Hepatocyte (in vitro differentiated cells): ENCODE measurements at places on chromosomes 5 and 9. TPM values are rescaled to one million over a fixed set of nuclear protein-coding genes. Genes with fewer than 3 reads are reported as not detected.

Gene NR3C1
- total RNA-seq: 53.2 and 60.5 TPM in 2 replicates

Gene JAK2
- 17.1 and 20.8 TPM in 2 replicates for total RNA-seq

Gene PDZD2
- total RNA-seq: 1.9 and 4.0 TPM in 2 replicates

GRCh38 chr9:34572092-34572491 is 17.4 kb downstream of the CNTFR start:
- peaks cover 15% of the 10 kb centered on the region for H3K27me3 ChIP-seq
- peaks cover 13% of the 10 kb centered on the region for H3K4me1 ChIP-seq
- H3K27ac ChIP-seq: no peak overlapping the region
- no peak for DNase-seq

- no peaks in the 10 kb centered on the region for H3K36me3 ChIP-seq
- peak within 1 kb of the TSS; percentile 88 for H3K27ac ChIP-seq
- peak; percentile 100 for DNase-seq
- H3K27me3 ChIP-seq: no peaks in the 10 kb centered on the region
Measured at GRCh38 chr9:71911061-71911907, at the start of the genes ABHD17B and C9orf85. Gene ABHD17B (minus strand): TSS chr9:71911193. CDS start chr9:71875080, 36,113 bp downstream. Gene C9orf85 (plus strand): TSS chr9:71911639. CDS start chr9:71911735, 96 bp downstream.

DNA sequence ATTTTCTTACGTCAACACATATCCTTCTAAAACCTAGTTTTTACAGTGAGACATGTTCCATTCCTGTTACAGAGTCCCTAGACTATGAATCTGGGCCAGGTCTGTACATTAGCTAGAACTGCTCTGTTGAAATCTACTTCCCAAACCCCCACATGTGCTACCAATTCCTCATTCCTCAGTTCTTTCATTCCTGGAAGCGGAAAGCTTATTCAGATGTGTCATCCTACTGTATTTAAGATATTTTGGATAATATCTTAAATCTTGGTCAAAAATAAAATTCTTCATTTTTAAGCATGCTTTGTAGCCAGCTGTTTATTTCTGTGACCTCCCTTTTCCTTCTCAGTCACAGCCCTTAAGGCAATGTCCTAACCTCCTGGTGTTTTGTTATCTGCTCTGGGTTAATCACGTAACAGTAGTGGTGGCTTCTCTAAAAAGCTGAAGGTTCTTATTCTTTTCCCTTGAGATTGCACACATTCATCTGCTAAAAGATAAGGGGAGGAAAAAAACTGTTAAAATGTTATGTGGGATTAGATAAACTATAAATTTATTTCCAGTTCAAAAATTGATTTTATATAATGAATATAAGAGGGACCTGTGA is 35.6 kb downstream of the GLRX start:
- H3K27ac ChIP-seq: no peak overlapping the region
- H3K4me3 ChIP-seq: no peak overlapping the region
- H3K4me1 ChIP-seq: no peaks in the 10 kb centered on the region

DNA sequence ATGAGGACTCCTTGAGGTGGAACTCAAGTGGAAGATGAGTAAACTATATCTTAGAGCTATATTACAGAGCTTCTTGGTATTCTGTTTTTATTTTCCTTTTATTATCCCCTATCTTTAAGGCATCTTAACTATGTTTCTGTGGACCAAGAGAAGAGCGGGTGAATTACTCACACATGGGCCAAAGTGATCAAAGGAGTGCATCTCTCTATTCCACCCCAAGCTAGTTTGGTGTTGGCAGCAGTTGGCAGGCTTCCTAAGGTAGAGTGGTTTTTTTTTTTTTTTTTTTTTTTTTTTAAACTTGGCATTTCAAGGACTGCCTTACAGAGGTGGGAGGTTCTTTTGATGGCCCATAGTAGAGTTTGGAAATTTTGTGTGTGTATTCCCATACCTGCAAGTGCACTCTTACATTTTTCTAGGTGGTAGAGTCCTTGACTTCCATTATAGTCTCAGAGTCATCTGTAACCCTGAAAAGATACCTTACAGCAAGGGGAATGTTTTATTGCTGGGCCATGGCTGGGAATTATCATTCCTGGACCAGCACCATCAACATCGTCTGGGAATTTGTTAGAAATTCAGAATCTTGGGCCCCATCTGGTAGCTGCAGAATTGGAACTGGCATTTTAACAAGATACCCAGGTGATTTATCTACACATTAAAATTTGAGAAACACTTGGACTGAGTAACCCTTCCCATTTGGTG is 51.0 kb downstream of the ARHGAP26 start:
- DNase-seq: no peak
- no peak overlapping the region for H3K4me3 ChIP-seq
- peak overlapping the region; percentile 86 for H3K27ac ChIP-seq
- no peaks in the 10 kb centered on the region for H3K27me3 ChIP-seq
- peaks cover 37% of the 10 kb centered on the region for H3K4me1 ChIP-seq
- no peaks in the 10 kb centered on the region for H3K36me3 ChIP-seq

- peaks cover 5% of the 10 kb centered on the region for H3K4me1 ChIP-seq
- no peak overlapping the region for H3K4me3 ChIP-seq
- H3K27ac ChIP-seq: no peak overlapping the region
- no peaks in the 10 kb centered on the region for H3K36me3 ChIP-seq
- no peak for DNase-seq
- no peaks in the 10 kb centered on the region for H3K27me3 ChIP-seq
Measured at GRCh38 chr5:119397518-119398380, 41.9 kb downstream of the TNFAIP8 start.

- no peak for DNase-seq
- H3K27me3 ChIP-seq: no peaks in the 10 kb centered on the region
- peak overlapping the region; percentile 78 for H3K27ac ChIP-seq
- no peaks in the 10 kb centered on the region for H3K36me3 ChIP-seq
Measured at GRCh38 chr5:142181547-142182163, 73.1 kb downstream of the NDFIP1 start.

DNA sequence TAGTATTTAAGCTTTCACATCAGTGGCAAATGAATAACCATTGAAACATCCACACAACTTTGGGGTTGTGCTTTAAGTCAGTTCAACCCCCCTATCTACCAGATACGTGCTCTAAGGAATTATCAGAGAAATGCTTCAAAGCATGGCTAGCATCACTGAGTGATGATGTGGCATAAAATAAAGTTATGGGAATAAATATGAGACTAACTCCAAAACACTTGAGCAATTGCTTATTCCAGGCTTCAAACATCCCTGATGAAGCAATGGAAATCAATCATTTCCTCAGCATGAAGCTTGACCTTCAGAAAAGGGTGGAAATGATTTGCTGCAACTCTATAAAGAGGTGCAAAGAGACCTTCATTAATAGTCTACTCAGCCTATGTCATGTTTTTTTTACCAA is 292.0 kb upstream of the SMC2 start:
- no peak for DNase-seq
- no peaks in the 10 kb centered on the region for H3K36me3 ChIP-seq
- no peak overlapping the region for H3K4me3 ChIP-seq
- H3K27ac ChIP-seq: no peak overlapping the region
- no peaks in the 10 kb centered on the region for H3K4me1 ChIP-seq

GRCh38 chr5:40033411-40033810 is 608.6 kb upstream of the DAB2 start:
- no peaks in the 10 kb centered on the region for H3K36me3 ChIP-seq
- H3K4me1 ChIP-seq: no peaks in the 10 kb centered on the region
- H3K4me3 ChIP-seq: no peak overlapping the region
- no peak overlapping the region for H3K27ac ChIP-seq
- no peak for DNase-seq
